Sciatic nerve (tissue), 2 donors: ENCODE measurements at places on chromosomes 16 and 17. TPM values are rescaled to one million over a fixed set of nuclear protein-coding genes. Genes with fewer than 3 reads are reported as not detected.

The KIF2B gene
- total RNA-seq: not detected

The SCGB1C2 gene
- not detected for total RNA-seq

The C17orf67 gene
- total RNA-seq: 6.2 TPM

The VMO1 gene
- 5.4 TPM for total RNA-seq

The PDILT gene
- not detected for total RNA-seq

The SPIRE2 gene
- 3.2 TPM for total RNA-seq

The CORO1A gene
- total RNA-seq: 41.2 TPM

The HS3ST3B1 gene
- 1.2 TPM for total RNA-seq

The CCL14 gene
- 96.8 TPM for total RNA-seq

The NXN gene
- total RNA-seq: 44.3 TPM

The FBXW10 gene
- not detected for total RNA-seq

The SMCR8 gene
- total RNA-seq: 13.4 TPM

The COPZ2 gene
- 72.7 TPM for total RNA-seq

The MT1M gene
- total RNA-seq: 6.7 TPM

The ACSM2A gene
- total RNA-seq: not detected

The CRISPLD2 gene
- 118 TPM for total RNA-seq

The IL17C gene
- total RNA-seq: not detected

The IQCK gene
- 24.5 TPM for total RNA-seq

The MYL11 gene
- total RNA-seq: not detected

The SLC2A4 gene
- total RNA-seq: 6.1 TPM

The TTYH2 gene
- 46.7 TPM for total RNA-seq

The LGALS9C gene
- 0.18 TPM for total RNA-seq

The RGS9 gene
- 21.0 TPM for total RNA-seq

The LPO gene
- total RNA-seq: not detected

The CTF1 gene
- 13.3 TPM for total RNA-seq

The OR2C1 gene
- 0.40 TPM for total RNA-seq

The VPS4A gene
- total RNA-seq: 24.8 TPM

The XAF1 gene
- 67.4 TPM for total RNA-seq

The MYO1C gene
- 326 TPM for total RNA-seq

The RMI2 gene
- 1.5 TPM for total RNA-seq

The CALB2 gene
- total RNA-seq: 2.8 TPM

The CBX1 gene
- 53.0 TPM for total RNA-seq

The KRTAP1-1 gene
- not detected for total RNA-seq

The PRR29 gene
- 1.0 TPM for total RNA-seq

The CNGB1 gene
- not detected for total RNA-seq

The SEC14L1 gene
- total RNA-seq: 130 TPM

The MYLK3 gene
- 2.0 TPM for total RNA-seq

The KCTD19 gene
- 0.53 TPM for total RNA-seq
